Activated T-helper 9 cell treated with anti-CD3 and anti-CD28 coated beads, Interleukin-2, amount 50 U/mL, for 16 hours (primary cell): ENCODE measurements at places on chromosomes 13 and 19.

- DNase-seq, result no peak
These were observed 12.2 kb downstream of the ARGLU1 start for GRCh38 chr13:106555631-106556328.

DNA sequence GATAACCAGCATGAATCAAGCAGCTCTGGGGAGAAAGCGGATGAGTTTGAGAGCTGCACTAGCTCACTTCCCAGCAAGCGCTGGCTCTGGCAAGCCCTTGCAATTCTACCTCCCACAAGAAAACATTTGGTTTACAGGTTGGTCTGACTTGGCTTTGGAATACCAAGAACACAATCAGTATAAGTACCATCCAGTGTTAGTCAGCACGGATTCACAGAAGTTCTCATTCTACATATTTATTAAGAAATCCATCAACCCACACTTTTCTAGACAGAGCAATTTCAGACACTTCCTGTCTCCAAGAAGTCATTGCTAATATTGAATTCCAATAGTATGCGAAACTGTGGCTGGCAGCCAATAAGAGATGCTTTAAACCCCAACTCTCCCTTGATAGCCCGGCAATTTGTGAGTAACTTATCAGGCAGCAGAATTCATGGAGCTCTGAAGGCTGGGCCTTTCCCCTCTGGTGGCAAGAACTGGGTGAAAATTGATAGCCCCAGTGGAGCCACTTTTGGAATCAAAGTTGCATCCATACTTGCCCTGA, 59.4 kb upstream of the WASF3 start:
- DNase-seq, result no peak

DNA sequence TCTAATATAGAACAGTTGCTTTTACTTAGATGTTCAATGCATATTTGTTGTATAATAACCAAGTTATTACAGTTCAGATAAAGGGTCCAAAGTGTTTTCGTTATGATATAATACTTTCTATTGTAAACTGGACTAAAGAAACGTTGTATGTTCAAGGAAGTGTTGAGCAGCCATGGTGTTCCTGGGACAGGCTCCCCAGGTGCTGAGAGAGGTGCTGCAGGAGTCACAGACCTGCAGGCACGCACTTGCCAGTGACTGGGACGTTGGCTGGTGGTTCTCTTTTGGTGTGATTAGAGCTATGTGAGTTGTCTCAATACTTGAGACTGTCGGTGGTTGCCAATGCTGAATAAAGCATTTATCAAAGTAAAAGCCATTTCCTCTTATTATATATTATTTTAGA, 9.5 kb downstream of the ING1 start:
- no peak for DNase-seq

DNA sequence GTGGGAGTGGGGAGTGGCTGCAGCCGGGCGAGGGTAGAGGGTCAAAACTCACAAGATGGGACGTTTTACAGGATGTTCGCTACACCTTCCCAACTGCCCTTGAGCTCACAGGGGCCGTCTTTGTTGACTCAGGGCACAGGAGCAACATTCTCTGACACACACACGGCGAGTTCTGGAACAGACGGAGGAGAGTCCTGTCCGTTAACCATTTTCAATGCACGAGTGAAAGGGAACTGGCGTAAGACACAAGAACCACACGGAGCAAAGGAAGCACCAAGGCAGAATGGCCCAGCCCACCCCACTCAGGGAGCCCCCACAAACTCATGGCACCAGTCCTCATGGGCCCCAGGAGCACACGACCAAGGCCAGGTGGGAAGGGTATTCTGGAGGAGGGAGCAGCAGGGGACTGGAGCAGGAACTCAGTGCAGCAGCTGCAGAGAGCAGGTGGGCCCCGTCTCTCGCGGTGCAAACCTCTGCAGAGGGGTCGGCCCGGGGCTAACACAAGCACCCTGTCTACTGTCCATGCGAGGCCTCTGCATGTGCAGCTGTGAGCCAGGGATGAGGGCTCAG, 37.9 kb upstream of the ISYNA1 start:
- no peak for DNase-seq

GRCh38 chr19:43471091-43471490, 5.7 kb upstream of the LYPD3 start:
- DNase-seq, result no peak

GRCh38 chr19:48681127-48681470, 8.3 kb upstream of the NTN5 start:
- no peak for DNase-seq

DNA sequence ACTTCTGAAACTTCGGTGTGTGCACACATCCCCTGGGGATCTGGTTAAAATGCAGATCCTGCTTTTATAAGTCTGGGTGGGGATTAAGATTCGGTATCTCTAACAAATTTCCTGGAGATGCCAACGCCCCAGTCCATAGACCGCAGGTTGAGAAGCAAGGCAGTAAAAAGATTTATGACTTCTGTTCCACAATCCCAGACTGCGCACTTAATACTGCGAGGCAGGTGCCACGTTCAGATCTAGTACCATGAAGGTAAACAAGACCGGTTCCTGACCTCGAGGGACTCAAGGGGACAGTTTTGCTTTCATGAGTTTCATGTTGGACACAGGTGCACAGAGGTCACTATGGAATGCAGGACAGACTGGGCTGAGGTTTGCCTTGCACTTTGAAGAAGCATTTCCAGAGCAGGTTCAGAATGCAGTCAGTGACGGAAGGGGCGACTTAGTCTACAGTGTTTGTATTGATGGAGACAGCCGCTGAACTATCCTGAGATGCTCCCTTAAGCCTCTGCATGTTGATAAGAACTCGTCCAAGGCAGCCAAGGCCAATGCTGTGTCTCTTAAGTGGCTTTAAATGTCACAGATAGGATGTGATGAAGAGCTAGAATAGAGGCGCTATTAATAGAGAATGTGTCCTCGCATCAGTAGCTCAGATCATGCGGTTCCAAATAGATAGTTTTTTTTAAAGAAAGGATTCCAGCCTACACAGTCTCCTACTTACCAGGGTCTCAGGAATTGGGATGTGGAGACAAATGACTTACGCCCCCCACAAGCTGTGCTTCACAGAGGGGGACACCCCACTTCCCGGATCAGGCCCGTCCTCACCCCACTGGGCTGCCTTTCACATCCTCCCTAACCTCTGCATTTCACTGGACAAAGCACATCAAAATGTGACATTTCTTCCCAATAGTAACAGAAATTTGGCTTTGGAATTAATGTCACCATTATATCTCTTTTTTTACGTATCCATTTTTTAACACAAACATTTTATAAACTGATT, 97.1 kb upstream of the IRS2 start:
- no peak for DNase-seq

- no peak for DNase-seq
These were observed 100.7 kb downstream of the CRYL1 start for GRCh38 chr13:20424949-20425348.

DNA sequence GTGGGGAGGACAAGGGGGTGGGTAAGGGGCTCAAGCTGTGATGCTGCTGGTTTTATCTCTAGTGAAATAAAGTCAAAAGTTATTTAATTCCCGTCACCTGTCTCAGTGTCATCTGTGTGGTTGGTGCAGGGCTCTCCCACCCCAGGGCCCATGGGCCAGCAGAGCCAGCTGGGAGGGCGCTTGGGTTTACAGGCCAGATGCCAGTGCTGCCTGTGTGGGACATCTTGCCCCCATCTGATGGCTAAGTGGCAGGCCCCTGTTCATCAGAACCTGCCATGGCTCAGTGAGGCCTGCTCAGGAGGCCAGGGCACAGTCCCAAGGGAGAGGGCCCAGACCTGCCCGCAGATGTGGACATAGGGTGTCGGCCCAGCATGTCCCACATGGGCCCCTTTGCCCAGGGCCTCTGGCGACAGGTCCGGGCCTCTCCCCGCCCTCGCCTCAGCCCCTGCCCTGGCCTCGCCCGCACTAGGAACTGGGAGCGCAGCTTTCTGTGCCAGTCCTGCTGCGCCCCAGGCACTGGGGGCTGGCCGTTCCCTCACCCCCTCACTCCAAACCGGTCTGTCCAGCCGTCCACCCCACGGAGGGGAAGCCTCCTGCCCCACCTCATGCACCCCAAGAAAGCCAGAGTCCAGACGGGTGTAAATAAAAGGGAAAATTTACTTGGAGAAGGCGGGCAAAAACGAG, 5.3 kb downstream of the ZNF296 start:
- no peak for DNase-seq

DNA sequence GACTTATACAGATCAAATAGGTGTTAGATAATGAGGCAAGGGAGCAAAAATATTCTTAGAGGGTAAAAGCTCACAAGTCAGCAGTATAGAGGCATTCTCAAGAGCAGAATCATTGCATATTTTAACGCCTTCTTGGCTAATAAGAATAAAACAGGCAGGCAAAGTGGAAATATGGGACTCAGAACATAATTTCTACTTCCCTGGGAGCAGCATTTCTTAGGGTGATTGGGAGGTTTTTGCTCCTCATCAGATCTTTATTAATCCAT, 39.6 kb downstream of the LHFPL6 start:
- DNase-seq, result no peak

DNA sequence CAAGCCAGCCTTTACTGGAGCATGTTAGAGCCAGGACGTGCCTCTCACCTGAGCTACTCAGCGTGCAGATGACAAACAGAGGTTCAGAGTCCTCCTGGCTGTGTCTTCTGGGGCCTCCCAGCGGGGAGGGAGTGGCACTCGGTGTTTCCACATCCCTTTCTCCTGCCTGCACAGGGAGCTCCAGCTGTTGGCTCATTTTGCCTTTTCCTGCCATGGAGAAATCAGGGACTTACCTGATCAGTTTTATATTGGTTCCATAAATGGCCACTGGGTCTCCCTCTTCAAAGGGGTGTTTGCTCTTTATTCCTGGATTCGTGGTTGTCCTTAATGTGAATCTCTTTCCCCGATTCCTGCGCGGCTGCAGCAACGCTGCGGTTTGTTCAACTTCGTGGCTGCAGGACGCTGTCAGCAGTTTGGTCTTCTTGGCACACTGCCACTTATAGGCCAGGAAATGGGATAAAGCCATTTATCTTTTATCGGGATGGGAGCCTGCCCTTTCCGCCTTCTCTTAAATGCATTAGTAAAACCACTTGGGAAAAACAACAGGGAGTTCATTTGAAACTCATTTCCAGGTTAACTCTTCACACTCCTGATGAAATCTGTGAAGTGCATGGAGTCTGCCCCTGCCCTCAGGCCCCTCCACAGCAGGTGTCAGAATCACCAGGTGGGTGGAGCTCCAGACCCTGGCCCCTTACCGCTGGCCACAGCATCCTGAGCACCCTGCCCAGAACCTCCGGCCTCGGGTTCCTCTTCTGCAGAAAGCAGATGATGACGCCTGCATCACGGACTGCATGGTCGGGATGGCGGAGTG, 39.8 kb upstream of the MCF2L start:
- DNase-seq, result no peak

DNA sequence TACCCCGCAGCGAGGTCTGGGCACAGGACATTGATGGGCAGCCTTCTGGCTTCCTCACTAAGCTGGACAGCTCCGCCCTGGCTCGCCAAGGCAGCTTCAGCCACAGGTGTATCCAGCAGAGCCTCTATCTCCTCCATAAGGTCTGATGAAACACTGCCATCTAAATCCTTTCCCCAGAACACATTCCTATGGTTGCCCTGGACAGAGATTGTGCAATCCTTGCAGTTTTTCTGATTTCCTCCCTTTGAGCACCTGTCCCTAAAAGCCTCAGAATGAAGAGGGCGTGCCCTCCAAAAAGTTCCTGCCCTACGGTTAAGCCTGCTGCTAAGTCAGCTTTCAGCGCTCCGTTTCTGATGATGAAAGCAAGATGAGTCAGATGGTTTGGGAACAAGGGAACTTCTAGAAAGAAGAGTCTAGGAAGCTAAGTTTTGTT, 21.0 kb downstream of the CLEC4M start:
- no peak for DNase-seq

DNA sequence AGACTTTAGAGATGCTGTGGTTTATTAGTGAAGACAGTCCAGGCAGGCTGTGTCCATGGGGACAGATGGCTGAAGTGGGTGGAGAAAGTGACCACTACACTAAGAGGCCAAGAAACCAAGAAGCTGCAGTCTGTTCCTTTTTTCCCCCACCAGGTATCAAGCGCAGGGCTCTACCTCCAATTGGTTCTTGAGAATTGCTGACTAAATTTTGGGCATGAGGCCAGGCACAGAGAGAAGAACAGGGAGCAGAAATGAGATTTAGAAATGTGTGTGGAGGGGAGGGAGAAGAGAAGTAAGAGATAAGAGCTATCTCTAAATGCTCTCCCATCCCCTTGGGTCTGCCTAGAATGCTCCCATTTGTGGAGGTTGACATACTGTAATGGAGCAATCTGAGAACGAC, 12.3 kb upstream of the CYSLTR2 start:
- DNase-seq, result no peak

GRCh38 chr19:897442-898039, 4.3 kb downstream of the RNU6-9 start:
- no peak for DNase-seq

DNA sequence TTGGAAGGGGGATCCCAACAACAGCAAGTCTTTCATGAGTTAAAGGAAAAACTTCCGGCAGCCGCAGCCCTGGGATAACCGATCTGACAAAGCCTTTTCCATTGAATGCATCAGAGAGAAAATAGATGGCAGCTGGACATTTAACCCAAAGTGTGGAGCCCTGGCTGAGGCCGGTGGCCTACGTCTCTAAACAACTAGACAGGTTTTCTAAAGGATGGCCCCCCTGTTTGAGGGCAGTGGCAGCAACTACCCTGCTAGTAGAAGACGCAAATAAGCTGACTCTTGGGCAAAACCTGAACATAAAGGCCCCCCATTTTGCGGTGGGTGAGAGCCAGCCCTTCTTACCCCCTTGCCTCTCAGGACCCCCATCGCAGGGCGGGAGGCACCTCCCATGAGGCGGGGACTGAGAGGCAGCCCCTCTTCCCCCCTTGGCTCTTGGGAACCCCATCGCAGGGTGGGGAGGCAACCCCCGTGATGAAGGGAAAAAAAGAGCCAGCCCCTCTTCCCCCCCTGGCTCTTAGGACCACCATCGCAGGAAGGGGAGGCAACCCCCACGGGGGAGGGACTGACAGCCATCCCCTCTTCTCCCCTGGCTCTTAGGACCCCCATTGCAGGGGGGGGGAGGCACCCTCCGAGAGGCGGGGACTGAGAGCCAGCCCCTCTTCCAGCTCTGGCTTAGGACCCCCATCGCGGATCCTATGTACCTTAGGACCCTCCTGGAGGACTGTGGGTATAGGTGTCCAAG, 2422.9 kb upstream of the PCDH20 start:
- no peak for DNase-seq

DNA sequence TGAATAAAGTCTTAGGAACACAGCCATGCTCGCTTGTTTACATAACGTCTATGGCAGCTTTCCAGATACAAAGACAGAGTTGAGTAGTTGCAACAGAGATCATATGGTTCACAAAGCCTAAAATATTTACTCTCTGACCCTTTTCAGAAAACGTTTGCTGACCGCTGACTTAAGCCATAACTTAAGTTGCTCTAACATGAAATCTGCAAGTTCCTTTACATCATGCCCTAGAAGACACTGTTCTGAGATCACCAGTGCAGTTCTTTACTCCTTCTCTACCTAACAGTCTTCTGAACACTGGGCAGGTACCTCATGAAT, 166.4 kb downstream of the DCLK1 start:
- no peak for DNase-seq

GRCh38 chr19:33366897-33367296, 6.6 kb upstream of the CEBPG start:
- DNase-seq, result no peak
